ENCODE measurements at places on chromosomes 3 and 15.

DNA sequence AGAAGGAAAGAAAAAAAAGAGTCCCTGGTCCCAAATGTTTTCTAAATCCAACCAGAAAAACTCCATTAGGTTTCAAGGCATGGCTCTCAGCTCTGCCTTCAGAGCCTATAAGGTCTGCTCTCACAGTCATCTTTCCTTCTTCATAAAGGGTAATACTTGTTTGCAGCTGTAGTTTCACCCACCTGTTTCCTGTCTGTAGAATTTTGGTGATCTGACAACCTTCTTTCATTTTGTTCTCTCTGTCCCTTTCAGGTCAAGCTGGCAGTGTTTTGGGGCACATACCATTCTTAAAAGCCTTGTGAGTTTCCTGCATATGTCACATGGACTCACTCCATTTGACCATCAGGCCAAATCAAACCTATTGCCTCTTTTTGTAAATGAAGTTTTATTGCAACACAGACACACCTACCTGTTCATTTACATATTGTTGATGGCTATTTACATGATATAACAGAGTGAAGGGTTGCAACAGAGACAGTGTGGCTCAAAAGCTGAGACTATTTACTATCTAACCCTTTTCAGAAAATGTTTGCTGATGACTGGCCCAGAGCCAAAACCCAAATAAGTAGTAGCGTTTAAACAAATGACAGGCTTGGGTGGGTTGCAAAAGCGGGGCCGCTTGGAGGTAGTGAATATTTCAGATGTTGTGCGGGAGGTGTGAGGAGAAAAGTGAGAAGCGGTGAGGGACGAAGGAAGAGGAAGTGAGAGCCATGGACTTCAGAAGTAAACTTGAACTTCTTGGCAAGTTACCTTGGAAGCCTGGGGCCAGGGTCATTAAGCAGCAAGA lies 292.7 kb upstream of the PROK2 start:
- DNase-seq, result no peak

- DNase-seq, result no peak
Measured at GRCh38 chr3:9649791-9650521, 651 bp downstream of the MTMR14 start.

GRCh38 chr15:86865920-86866319 lies 786.2 kb downstream of the AGBL1 start:
- no peak for DNase-seq

DNA sequence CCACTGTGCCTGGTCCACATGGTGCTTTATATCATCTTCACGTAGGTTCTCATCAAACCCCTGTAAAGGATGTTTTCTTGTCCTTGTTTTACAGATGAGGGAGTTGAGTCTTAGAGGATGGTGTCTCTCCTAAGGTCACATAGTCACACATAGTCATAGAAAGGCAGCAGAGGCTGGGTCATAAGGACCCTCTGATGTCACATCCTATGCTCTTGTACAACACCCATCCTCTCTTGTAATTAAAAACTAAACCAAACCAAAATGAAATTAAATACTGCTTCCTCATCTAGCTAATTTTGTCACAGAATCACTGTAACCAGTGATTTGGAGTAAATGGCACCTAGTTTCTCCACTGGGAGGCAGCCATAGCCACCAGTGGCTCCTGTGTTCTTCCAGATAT lies 21.8 kb upstream of the ATP1B3 start:
- no peak for DNase-seq

- no peak for DNase-seq
Measured at GRCh38 chr3:46849045-46849631, 14.1 kb downstream of the MYL3 start.

DNA sequence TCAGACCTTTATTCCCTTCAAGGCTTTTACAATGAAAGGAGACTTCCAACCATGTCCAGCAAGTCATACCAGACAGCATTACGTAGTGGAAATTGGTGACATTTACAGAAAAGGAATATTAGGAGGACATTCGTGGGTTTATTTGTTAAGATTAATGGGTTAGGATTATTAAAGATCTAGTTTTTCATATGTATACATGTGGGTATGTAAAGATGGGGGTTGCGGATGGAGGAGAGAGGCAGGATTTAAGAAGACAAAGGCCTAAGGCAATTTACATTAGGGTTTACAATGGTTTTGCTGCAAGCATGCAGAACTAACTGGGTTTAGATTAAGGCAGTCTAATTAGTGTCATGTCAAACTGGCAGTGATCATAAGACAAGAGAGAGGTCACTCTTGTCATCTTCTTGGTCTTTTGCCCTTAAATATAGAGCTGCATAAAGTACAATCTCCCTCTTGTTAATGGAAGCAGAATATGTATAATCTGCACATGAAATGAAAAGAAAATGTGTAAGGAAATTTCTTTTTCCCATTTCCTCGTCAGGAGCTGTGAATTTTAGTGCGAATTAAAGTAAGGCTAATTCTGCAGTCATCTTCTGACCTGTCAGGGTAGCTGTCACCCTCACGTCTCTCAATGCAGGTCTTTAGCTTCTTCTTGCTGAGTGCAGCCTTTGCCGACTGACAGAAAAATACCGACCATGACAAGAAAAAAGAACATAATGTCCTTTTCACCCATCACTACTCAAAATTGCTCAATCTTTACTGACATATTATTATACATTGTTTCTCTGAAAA lies 258.9 kb upstream of the MEIS2 start:
- DNase-seq, result no peak

Data from NCI-H187 treated with DMSO at 0.1 percent for 48 hours (cell line).